Stimulated activated CD8-positive, alpha-beta memory T cell treated with anti-CD3 and anti-CD28 coated beads, Interleukin-15, amount 100 ng/mL, for 1 hour (primary cell): ENCODE measurements at places on chromosomes 12 and 14.

- no peak for DNase-seq
These were observed 822.8 kb downstream of the GALC start for GRCh38 chr14:87170179-87170578.

DNA sequence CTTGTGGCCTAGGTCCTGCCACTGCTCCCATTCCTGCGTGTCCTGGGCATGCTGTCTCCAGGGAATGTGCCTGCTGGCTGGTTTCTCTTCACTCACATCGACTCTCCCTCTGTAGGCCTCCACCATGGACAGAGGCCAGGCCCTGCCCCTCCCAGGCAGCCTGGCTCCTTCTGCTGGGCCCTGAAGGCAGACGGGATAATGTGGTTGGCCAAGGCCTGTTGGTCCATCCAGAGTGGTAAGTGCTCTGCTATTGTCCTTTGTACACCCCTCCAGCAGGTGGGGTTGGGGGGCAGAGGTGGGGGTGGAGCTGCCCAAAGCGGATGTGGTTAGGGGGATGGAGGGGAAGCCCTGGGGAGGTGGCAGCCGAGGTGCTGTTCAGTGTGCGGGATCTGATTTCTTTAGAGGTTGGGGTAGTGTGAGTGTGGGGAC lies 9.5 kb upstream of the NR4A1 start:
- DNase-seq: no peak

DNA sequence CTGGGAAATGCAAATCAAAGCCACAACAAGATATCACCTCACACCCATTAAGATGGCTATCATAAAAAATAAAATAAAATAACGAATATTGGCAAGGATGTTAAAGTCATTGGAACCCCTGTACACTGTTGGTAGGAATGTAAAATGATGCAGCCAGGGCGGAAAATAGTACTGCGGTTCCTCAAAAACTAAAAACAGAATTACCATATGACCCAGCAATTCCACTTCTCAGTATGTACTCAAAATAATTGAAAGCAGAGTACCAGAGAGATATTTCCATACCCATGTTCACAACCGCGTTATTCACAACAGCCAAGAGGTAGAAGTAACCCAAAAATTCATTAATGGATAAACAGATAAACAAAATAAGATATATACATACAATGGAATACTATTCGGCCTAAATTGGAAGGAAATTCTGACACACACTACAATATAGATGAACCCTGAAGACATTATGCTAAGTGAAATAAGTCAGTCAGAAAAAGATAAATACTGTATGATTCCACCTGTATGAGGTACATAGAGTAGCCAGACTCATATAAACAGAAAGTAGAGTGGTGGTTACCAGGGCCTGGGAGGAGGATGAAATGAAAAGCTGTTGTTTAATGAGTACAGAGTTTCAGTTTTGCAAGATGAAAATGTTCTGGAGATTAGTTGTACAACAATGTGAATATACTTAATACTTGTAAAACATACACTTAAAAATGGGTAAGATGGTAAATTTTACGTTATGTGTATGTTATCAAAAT lies 84.6 kb downstream of the TXNDC16 start:
- no peak for DNase-seq

DNA sequence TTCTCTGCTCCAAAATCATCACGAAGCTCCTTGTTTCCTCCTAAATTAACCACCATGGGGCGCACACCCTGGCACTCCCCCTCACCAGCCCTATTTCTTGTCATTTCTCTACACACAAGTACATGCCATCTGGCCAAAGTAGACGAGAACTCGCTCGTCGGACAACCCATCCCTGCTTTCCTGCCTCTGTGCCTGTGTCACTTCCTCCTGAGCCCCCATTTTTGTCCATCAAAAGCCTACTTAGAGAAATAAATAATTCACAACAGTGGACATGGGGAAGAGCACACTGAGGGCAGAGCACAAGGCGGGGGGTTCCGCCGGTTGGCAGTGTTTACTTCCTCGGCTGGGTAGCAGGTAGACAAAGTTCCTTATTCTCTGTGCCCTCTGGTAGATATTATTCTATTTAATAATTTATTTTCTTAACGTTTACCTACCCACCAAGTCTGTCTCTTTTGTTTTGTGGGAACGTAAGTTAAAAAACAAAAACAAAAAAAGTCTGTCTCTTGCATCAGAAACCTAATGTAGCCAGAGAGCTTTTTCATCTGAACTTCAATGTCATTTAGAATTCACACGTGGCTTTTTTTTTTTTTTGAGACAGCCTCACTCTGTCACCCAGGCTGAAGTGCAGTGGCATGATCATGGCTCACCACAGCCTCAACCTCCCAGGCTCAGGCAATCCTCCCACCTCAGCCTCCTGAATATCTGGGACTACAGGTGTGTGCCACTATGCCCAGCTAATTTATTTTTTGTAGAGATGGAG lies 6.0 kb downstream of the VPS37B start:
- no peak for DNase-seq

DNA sequence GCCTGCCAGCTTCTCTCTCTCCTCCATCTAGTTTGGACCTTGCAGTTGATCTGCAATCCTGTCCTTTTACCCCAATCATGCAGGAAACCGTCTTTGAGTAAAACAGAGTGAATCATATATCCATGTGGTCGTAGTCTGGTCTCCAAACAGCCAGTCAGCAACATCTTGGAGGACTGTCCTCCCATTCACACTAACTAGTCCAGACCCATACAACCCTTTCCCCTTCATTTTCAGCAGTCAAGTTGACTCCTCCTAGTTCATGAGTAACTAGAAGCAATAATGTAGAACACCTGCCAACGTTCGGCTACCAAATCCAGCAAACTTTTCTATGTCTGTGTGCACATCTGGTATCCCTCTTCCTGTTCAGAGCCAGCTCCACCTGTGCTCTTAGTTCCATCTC lies 10.8 kb upstream of the BIN2 start:
- no peak for DNase-seq

- no peak for DNase-seq
These were observed at the start of gene GPR68 for GRCh38 chr14:91244501-91244901. Gene GPR68 (minus strand): TSS chr14:91244704. CDS start chr14:91235050, 9,654 bp downstream.

DNA sequence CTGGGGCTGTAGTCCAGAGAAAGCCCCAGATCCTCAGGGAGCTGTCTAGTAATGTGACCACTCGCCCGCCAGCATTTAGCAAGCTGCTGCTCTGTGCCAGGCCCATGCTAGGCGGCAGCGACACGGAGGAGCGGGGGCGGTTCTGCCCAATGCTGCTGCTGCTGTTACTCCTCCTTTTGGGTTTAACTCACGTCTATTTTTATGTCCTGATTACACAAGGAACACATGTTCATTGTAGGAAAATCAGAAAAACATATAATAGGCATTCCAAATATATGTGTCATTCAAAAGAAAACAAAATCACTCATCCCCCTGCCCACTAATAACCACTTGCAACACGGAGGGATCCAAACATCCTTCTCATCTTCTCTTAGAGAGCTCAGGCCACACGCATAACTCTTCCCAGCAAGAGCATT lies 30.4 kb downstream of the CCDC92 start:
- DNase-seq: no peak

GRCh38 chr14:61308198-61308597 lies 13.2 kb upstream of the PRKCH start:
- no peak for DNase-seq

DNA sequence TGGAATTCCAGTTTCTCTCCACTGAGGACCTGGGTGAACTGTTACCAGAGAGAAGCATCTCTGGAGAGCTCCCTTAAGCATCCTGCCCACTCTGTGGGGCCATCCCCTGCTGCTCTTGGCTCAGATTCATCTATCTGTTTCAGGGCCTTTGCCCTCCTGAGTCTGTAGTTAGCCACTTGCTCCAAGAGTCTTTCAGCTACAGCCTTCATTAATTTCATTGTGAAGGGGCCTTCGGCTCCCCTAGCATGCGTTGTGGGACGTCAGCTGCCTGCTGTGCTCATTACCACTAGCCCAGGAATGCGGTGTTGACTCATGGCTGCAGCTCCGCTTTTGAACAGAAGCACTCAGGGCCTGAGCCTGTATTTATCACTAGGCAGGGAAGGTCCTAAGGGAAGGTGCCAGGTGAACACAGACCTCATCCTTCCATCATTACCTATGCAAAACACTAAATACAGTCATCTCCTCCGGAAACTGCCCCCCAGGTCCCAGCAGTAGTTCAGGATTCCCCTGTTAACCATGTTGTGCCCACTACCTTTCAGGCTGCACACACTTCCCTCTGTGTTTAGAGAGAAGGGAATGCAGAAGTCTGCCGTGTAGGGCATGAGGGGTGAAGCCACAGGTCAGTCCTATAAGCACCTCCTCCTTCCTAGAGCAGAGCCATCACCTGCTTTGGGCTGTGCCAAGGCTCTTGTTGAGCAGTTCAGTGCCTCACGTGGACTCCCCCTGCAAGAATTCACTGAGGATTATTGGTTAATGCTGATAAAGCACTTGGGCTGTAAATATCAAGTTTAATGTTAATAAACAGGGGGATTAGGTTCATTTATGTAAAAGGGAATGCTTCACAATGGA lies 191.4 kb downstream of the CACNA1C start:
- DNase-seq: no peak

DNA sequence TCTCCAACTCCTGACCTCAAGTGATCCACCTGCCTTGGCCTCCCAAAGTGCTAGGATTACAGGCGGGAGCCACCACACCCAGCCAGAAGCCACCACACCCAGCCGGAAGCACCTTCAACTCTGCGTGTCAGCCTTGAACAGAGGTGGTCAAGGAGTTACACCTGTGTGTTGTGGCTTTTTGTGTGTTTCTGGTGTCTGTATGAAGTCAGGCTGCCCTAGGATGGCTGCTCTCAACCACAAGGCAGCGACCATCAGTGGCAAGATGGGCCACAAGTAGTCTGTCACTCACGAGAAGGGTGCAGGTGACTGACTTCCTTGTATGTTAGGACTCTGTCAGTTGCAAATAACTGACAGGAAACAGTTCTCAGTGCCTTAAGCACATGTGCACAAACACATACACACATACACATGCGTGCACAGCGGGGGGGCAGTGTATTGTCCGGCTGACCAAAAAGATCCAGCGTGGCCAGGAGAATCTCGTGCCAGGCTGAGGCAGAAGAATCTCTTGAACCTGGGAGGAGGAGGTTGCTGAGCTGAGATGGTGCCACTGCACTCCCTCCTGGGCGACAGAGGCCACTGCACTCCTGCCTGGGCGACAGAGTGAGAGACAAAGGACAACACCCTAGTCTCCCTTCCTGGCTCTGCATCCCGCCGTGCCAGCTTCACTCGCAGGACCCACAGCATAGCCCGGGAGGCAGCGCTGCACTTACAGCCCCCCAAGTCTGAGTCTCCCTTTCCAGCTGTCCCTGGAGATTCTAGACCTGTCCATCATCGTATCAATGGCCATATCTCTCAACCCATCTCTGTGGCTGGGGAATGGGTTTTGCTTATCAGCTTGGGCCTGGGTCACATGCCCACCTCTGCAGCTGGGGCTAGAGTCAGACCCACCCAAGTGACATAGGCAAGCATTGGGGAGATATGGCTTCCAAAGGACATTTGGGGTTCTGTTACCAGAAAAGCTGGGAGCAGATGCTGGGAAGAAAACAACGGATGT lies 13.7 kb downstream of the P2RX4 start:
- no peak for DNase-seq

GRCh38 chr14:69539631-69540410 lies 34.9 kb downstream of the CCDC177 start:
- DNase-seq: no peak

GRCh38 chr12:53808023-53808705 lies 56.4 kb upstream of the CISTR start:
- DNase-seq: no peak

- no peak for DNase-seq
These were observed 11.6 kb upstream of the AP4S1 start for GRCh38 chr14:31013841-31014240.

GRCh38 chr12:105740369-105740768 lies 398.4 kb downstream of the NUAK1 start:
- no peak for DNase-seq

DNA sequence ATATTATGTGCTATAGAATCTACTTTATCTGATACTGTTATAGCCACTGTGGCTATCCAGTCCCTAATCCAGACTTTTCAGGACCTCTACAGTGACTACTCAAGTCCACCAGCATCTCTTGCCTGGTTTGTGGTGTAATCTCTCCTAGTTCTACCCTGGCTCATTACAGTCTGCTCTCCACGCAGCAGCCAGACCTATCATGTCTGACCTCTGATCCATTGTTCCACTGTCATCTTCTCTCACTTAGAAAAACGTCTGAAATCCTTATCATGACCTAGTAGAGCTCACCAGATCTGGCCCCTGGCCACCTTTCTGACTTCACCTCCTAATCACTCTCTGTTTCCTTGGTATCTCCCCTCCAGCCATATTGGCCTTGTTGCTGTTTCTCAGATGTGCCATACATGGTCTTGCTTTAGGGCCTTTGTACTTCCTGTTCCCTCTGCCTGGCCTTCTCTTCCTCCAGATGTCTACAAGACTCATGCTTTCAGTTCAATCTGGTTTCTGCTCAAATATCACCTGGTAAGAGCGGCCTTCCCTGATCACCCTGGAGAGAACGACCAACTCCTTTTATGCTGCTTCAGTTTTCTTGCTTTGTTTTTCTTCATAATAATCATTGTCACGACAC lies 475.5 kb downstream of the AACS start:
- DNase-seq: no peak

DNA sequence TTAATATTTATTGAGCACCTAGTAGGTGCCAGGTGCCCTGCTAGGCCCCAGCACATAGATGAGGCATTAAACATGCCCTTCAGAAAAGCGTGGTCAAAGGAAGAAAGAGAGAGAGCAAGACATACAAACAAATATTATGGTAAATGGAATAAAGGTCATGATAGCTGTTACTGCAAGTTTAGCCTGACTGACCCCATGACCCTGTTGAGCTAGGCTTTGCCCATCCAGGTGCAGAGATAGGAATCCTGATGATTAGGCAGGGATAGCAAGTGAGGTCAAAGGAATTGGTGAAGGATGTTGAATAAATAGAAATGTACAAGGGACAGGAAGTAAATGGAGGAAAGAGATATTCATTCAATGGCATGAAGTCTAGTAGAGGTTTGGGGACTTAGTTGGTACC lies 33.4 kb upstream of the SLC15A5 start:
- no peak for DNase-seq

DNA sequence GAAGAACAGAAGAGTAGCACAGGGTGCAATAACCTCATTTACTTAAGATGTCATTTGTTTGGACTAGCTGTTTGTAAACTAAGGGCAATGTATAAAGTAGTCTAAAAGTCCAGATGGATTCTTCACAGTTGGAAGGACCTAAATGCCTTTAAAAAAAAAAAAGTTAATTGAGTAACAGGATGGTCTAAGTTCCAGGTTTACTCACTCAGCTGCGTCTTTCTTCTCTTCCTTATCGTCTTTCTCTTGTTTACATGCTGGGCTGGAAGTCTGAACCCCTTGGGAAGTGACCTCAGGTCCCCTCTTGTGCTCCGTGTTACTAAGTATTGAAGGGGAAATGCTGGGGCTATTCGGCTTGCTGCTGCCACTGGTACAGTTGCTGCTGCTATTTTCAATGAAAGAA lies 82.5 kb downstream of the SH2B3 start:
- no peak for DNase-seq

GRCh38 chr14:38047195-38047902 lies 160.4 kb upstream of the SSTR1 start:
- DNase-seq: no peak
